ENCODE measurements at places on chromosomes 7 and 10. TPM values are rescaled to one million over a fixed set of nuclear protein-coding genes. Genes with fewer than 3 reads are reported as not detected.

The TMEM213 gene
- total RNA-seq = not detected

The IKZF1 gene
- 48.4 TPM for total RNA-seq

The SPDYE2 gene
- not detected for total RNA-seq

DNA sequence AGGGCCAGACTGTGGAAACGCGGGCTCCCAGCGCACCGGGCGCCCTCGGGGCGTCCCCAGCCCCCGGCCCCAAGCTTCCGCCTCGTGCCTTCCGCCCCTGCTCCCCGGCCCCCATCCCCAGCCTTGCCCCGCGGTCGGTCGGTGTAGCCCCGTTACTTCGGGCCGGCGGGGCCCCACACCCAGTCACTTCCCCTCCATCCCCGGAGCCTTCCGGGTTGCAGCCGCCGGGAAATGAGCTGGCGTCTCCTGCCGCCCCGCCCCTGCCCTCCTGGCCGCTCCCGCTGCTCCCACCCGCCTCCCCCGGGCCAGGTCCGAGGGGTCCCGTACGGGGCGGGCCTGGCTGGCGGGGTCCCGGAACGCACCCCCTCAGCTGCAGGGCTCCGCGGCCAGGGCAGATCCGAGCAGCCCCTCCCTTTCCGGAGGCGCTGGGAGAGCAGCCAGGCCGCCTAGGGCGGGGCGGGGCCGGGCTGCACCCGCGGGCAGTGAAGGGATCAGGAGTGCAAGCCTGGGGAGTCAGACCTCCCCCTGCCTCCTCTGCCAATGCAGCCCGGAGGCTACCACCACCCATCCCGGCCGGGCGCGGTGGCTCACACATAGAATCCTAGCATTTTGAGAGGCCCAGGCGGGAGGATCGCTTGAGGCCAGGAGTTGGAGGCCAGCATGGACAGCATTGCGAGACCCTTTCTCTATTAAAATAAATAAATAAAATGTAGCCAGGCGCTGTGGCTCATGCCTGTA lies 709 bp downstream of the ARPC1B start:
- H3K27me3 ChIP-seq = no peaks in the 10 kb centered on the region
- H3K27ac ChIP-seq = peak overlapping the region; percentile 96
- H3K4me3 ChIP-seq = peak overlapping the region; percentile 88

DNA sequence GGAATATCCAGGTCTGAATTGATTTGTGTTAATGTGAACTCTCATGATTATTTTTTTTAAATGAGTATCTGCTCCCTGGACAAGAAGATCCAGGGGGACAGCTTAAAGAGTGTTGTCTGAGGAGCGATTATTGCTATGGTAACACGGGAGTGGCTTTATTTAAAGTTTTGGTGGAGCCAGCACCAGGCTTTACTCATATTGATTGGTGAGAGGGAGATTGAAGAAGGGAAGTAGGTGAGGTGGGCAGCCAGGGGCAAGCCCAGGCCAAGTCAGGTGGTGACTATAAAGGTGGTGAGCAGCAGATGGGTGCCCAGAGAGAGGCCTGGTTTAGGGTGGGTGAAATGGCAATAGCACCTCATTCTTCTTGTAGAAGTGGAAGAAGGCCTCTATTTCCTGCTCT lies 10.2 kb upstream of the AGR2 start:
- H3K4me1 ChIP-seq = peaks cover 13% of the 10 kb centered on the region
- H3K27ac ChIP-seq = peak overlapping the region; percentile 73
- H3K27me3 ChIP-seq = no peaks in the 10 kb centered on the region

GRCh38 chr10:15427843-15428414 lies 56.8 kb upstream of the FAM171A1 start:
- no peak overlapping the region for H3K4me3 ChIP-seq
- DNase-seq = no peak
- H3K27ac ChIP-seq = no peak overlapping the region
- H3K4me1 ChIP-seq = no peaks in the 10 kb centered on the region
- no peaks in the 10 kb centered on the region for H3K27me3 ChIP-seq

GRCh38 chr10:64007157-64007556 lies 486.0 kb downstream of the REEP3 start:
- no peaks in the 10 kb centered on the region for H3K36me3 ChIP-seq
- H3K4me1 ChIP-seq = no peaks in the 10 kb centered on the region
- no peaks in the 10 kb centered on the region for H3K27me3 ChIP-seq
- DNase-seq = no peak
- no peak overlapping the region for H3K4me3 ChIP-seq

DNA sequence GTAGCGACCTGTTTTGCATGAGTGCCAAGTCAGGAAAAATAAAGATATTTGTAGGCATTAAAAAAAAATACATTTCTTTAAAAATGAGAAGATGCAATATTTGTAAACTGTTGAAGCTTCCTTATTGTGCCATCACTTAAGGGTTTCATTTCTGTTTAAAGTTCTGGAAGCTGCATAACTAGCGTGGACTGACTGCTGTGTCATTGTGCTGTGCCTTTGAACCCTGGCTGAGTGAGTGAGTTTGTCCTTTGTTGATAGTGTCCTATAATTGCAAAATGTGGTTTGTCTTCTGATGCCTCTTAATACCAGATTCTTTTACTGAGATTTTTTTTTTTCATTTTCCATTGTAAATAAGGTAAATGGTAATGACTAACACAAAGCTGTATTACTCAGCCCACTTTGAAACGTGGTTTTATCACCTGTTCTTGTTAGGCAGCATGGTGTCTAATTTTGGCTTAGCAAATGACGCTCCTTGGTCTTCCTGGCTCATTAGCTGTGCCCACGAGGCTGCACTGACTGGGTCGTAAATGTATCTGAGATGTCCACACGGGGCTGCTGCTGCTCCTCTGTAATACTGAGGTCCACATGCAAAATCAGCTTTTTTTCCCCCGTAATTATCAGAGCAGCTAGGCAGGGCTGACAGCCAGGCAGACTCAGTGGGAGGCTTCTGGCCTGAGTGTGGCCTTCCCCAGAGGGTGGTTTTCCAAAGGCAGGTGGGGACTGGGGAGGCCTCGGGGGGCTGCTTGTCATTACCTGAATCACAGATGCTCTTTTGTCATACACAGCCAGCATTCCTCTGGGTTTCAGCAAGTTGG lies 14.8 kb downstream of the ZSCAN25 start:
- H3K36me3 ChIP-seq = no peaks in the 10 kb centered on the region
- H3K4me1 ChIP-seq = no peaks in the 10 kb centered on the region

GRCh38 chr10:62514079-62514693 lies 140.0 kb downstream of the ZNF365 start:
- H3K27ac ChIP-seq = no peak overlapping the region
- DNase-seq = no peak
- no peaks in the 10 kb centered on the region for H3K36me3 ChIP-seq
- H3K4me1 ChIP-seq = no peaks in the 10 kb centered on the region

GRCh38 chr7:129741743-129742213 lies 130.3 kb downstream of the NRF1 start:
- H3K27me3 ChIP-seq = no peaks in the 10 kb centered on the region
- no peaks in the 10 kb centered on the region for H3K4me1 ChIP-seq
- H3K4me3 ChIP-seq = no peak overlapping the region

DNA sequence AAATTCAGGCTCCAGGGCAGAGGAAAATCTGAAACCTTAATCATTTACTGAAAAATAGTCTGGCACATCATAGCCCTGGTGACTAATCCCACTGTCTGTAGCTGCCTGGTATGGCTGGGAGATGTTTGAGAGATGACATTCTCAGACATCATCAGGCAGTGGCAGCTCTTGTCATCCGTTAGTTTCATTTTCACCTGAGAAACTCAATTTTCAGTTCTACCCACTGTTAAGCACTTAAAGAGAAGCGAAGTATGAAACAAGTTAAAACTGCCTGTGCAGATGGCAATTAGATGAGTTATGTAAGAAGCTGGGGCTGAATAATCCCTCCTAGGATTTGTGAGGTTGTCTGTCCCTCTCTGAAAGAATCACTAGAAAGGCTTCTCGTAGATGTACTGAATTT lies 150.2 kb downstream of the NSUN6 start:
- no peak overlapping the region for H3K4me3 ChIP-seq
- no peaks in the 10 kb centered on the region for H3K27me3 ChIP-seq
- DNase-seq = no peak
- no peak overlapping the region for H3K27ac ChIP-seq
- H3K36me3 ChIP-seq = no peaks in the 10 kb centered on the region
- no peaks in the 10 kb centered on the region for H3K4me1 ChIP-seq

Measured in transverse colon (tissue), 4 donors.